ENCODE measurements at places on chromosomes 2 and 18. TPM values are rescaled to one million over a fixed set of nuclear protein-coding genes. Genes with fewer than 3 reads are reported as not detected.

GRCh38 chr2:231521-232185 is 32.2 kb downstream of the SH3YL1 start:
- H3K27me3 ChIP-seq: no peaks in the 10 kb centered on the region
- peaks cover 7% of the 10 kb centered on the region for H3K36me3 ChIP-seq
- DNase-seq: no peak
- H3K4me1 ChIP-seq: peaks cover 17% of the 10 kb centered on the region
- H3K4me3 ChIP-seq: no peak overlapping the region
- H3K27ac ChIP-seq: peak overlapping the region; percentile 50

The SLC9A4 gene
- not detected for total RNA-seq

The SNRNP27 gene
- total RNA-seq: 77.4 TPM

- H3K4me3 ChIP-seq: no peak overlapping the region
- H3K27ac ChIP-seq: no peak overlapping the region
- DNase-seq: no peak
- peaks cover 13% of the 10 kb centered on the region for H3K27me3 ChIP-seq
Observed at GRCh38 chr2:37852585-37853014, 72.5 kb upstream of the RMDN2 start.

The LRATD1 gene
- not detected for total RNA-seq

The RNF152 gene
- total RNA-seq: 0.39 TPM

Data from activated T-cell treated with anti-CD3 and anti-CD28 coated beads, Interleukin-2, amount 50 U/mL, for 72 hours (primary cell).